ENCODE measurements at places on chromosomes 5 and 9. TPM values are rescaled to one million over a fixed set of nuclear protein-coding genes. Genes with fewer than 3 reads are reported as not detected.

The IL31RA gene
- 1.4 TPM for total RNA-seq

The TSLP gene
- total RNA-seq = 0.65 TPM

The TOR2A gene
- total RNA-seq = 2.9 TPM

The ARID3C gene
- 0.26 TPM for total RNA-seq

The SLC1A1 gene
- total RNA-seq = 18.4 TPM

The DOCK2 gene
- total RNA-seq = 0.65 TPM

The TRIM36 gene
- 0.13 TPM for total RNA-seq
